CD4-positive, alpha-beta T cell treated with Interleukin-15 for 1 hour (primary cell): ENCODE measurements at places on chromosomes 16 and 17.

DNA sequence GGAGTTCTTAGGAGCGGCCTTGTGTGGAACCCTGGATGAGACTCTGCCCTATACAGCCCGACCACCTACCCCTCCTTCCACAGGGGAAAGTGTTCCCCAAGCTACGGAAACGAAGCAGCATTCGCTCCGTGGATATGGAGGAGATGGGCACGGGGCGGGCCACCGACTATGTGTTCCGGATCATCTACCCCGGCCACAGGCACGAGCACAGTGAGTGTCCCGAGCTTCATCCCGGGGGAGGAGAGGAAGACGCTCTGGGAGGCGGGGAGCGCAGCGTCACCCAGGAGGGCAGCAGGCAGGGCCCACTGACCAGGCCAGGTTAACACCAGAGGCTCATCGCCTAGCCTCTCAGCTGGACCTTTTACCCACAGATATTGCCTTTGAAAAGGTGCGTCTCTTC lies 27.8 kb downstream of the SGSM2 start:
- no peak for DNase-seq

- DNase-seq: no peak
Measured at GRCh38 chr16:67241008-67241900, 6.0 kb downstream of the FHOD1 start.

DNA sequence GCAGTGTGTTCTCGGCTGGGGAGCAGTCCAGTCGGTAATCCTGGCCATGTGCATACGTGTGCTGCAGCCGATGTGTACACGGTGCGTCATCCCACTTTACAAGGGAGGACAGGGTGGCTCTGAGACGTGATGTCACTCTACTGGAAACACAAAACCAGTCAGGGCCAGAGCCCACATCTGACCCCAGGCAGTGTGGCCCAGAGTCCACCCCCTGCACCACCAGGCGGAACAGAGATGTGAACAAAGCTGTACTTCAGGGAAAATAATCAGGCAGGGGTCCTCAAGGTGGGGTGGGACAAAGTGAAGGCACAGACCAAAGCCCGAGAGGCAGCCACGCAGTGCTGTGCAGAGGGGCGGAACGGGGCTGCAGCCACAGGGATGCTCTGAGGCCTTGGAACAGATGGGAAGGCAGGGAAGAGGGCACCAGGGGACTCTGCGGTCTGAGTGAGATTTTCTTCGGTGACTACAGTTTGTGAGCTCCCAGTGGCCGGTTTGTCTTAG lies 181.5 kb downstream of the ZNF423 start:
- no peak for DNase-seq

- DNase-seq: no peak
Measured at GRCh38 chr16:59886021-59886420, 1151.9 kb upstream of the GOT2 start.

DNA sequence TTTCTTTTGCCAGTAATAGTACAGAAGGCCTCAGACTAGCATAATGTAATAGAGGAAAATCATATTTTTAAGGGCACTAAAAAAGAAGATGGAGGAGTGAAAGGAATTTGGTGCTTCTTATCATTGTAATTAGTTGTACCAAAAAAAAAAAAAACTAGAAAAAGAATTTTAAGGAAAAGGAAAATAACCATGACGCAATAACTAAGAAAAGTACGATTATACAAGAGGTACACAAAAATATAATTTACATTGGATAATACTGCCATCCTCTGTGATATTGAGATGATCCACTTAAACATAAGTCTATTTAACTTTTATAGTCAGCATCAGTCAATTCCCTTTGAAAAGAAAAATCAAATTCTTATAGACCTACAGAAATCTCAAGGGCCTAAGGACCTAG lies 146.7 kb upstream of the IRX5 start:
- no peak for DNase-seq
